ENCODE measurements at places on chromosomes 7 and 10.

DNA sequence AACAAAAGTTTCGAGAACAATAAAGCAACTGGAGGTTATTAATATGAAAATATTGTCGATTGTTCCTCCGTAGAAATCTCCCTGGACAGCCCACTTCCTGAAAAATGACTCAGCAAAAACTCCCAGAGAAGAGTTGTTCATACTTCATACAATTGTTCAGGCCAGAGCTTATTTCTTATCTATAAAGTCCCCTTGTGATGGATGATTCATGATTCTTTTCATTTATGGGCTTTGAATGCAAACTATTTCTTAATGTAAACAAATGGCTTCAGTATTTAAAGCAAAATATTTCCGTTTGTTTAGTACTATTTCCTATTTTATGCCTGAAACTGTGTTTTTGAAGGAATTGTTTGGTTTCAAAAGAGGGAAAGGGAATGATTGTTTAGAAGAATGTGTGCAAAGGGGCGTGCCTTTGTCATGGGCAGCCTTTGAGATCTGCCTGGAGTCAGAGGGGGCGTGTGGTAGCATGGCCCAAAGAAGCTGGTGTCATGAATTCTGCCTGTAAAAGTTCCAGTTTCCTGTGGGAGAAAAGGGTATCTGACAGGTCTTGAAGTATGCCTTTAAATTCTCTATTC lies 26.2 kb upstream of the EXOC6 start:
- DNase-seq: peak; percentile 85

GRCh38 chr7:130945411-130945811 lies 211.4 kb upstream of the KLF14 start:
- no peak for DNase-seq

DNA sequence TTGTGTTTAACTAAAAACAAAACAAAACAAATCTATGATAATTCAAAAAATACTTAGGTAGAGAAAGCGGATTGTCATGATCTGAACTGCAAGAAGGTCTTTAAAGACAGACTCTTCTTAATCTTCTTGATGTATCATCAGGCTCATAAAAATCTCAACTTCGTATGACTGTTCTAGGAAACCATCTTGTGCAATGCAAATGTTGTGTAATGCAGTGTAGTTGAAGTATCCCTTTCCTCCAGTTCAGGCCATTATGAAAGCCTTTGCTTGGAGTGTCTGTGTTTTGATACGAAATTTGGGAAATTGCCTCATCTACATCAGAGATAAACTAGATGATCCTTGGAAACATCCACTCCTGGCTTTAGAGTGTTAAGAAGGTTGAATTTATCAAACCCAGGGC lies 30.9 kb downstream of the CDK1 start:
- peak; percentile 85 for DNase-seq

DNA sequence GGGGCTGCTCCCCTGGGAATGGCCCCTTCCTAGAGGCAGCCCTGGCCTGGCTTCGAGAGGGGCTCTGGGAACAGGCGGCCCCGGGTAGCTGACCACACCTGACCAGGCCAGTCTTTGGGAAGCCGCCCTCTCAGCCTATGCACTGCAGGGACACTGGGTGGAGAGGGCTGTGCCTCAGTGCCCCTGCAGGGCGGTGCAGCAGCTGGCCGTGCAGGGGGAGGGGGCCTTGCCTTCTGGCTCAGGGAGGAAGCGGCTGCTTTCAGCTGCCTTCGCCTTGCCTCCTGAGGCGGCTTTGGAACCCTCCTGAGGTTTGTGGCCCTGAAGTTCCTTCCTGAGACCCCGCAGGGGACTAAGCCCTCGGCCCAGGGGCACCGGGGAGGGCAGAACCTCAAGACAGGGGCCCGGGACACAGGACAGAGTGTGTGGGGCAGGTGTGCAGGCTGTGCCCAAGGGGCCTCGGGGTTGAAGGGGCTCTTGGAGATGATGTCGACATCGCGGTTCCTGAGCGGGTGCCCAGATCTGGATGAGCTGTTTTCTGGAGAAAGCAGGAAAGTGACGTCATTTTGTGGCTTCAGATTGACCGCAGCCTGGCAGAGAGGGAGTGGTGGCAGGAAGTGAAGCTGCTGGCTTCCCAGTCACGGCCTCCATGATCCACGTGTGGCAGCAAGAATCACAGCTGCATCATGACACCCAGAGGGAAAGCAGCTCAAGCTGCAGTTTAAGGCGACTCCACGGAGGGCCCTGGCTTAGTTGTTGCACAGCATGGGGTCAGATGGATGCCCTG lies 17.7 kb downstream of the ADAM8 start:
- peak; percentile 98 for DNase-seq

DNA sequence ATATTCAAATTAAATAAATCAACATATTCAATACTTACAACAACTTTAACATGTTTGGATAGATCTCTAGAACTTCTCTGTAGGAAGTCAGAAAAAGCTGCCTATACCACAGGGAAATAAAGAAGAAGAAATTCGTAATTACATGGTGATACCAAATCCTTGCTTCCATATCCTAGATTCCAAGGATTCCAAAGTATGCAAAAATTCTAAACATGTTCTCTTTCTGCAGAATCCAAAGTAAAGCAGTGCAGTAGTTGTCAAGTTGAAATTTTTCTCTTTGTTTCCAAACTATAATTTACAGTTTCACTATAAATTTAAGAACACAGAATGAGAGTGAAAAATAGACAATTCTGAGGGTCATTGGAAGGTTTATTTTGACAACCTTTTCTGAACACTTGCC lies 233.7 kb upstream of the PTN start:
- peak; percentile 25 for DNase-seq

DNA sequence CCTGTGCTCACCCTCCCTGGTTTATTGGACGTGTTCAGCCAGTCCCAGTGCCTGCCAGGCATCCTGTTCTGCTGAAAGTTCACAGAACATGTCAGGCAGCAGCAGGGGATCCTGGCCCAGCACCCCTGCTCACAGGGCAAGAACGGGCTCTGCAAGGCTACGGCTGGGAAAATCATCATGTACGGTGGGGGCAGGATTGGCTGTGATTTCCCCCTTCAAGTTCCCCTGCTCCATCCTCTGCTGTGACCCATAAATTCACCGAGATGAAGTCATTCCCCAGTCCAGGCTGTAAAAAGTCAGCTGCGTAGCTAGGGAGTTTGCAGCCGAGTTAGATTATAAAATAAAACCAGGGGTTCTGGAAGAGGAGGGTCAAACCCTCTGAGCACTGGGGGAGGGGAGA lies 484.1 kb upstream of the ZMIZ1 start:
- DNase-seq: no peak

- DNase-seq: no peak
Observed at GRCh38 chr7:21538936-21539495, 3.8 kb upstream of the DNAH11 start.

DNA sequence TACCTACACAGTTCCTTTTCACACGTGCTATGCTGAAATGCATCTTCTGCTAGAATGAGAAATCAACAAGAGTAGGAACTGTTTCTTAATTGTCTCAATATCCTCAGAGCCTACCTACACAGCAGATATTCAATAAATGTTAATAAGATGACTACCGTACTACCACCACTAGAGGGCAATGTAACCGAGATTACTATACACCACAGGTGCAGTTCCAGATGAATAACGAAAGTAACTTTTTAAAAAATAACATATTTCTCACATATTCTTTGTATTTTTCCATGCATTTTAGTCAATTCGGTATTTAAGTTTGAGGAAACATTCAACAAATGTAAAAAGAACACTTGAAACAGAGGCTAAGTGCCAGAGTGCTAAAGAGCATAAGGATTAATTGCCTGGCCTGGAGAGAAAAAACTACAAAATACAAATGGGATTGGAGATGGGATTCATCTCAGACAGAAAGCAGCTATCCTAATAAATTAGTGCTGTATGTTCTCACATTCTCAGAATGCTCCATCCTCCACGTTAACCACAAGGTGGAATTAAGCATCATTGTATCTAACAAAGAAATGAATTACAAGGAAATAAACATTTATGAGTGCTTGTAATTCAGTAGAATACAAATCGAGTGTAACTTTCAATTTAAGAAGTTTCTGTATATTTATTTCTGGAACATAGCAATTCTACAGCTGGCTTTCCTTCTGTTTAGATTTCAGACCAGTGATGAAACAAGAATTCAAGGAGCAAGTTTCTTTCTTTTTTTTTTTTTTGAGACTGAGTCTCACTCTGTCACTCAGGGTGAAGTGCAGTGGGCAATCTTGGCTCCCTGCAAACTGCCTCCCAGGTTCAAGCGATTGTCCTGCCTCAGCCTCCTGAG lies 20.3 kb upstream of the HECTD2 start:
- peak; percentile 93 for DNase-seq

GRCh38 chr10:48533951-48534720 lies 70.7 kb downstream of the ARHGAP22 start:
- DNase-seq: peak; percentile 48

DNA sequence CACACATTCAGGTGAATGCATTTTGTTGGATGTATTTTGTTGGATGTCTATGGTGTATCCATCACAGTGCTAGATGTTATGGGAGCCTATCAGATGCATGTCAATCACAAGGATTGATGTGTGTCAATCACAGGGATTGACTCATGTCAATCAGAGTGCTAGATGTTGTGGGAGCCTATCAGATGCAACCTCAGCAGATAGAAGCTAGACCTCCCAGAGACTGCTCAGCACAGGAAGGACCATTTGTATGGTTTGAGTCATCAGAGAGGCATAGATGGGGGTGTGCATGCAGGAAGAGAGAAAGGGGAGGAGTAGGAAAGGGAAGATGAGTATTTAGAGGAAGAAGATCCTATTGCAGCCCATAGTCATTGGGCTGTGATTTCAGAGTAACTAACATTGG lies 48.3 kb upstream of the PITRM1 start:
- DNase-seq: no peak

DNA sequence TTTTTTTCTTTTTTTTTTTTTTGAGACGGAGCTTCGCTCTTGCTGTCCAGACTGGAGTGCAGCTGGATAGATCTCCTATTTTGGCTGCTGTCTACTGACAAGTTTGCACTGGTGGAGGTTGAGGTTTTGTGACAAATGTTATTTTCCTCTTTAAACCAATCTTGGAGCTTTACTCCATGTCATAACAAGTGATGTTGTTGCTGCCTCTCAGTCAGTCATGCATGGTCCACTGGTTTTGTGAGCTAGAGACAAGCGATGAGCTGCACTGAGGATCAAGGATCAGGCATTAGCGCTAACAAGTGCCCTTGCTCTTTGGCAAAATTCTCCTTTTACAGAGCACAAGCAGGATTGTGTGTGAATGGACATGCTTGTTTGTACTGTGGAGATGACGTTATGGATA lies 805 bp upstream of the WDFY4 start:
- no peak for DNase-seq

- DNase-seq: peak; percentile 58
Observed at GRCh38 chr7:112206991-112207592, 597 bp downstream of the ZNF277 start.

DNA sequence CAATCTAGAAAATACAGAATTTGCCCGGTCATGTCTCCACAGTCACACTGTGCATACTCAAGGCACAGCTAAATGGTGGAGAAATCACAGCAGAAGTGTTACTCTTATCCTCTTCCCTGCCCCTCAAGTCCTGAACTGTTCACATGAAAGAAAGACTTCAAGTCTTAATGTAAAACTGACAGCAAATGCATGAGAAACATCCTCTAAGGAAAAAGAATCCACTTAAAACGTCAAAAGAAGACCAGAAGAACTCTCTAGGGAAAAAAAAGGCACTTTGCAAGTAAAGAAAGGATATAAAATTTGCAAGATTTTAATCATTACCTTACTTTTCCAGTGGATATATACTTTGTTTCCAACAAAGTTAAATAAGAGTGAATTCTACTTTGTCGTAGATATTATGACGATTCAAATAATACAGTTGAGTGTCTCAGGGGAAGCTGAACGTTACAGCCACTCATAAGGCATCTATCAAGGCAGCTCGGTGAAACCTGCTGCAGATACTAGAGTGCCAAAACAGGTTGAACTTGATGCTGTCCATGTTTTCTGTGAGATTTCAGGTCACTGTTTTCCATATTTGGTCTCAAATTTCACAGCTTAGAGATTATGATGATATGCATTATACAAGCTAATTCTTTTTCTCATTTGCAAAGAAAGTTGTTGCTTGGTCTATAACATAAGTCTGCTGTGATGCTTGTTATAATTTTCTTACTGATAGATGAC lies 155.0 kb downstream of the CTTNBP2 start:
- no peak for DNase-seq

DNA sequence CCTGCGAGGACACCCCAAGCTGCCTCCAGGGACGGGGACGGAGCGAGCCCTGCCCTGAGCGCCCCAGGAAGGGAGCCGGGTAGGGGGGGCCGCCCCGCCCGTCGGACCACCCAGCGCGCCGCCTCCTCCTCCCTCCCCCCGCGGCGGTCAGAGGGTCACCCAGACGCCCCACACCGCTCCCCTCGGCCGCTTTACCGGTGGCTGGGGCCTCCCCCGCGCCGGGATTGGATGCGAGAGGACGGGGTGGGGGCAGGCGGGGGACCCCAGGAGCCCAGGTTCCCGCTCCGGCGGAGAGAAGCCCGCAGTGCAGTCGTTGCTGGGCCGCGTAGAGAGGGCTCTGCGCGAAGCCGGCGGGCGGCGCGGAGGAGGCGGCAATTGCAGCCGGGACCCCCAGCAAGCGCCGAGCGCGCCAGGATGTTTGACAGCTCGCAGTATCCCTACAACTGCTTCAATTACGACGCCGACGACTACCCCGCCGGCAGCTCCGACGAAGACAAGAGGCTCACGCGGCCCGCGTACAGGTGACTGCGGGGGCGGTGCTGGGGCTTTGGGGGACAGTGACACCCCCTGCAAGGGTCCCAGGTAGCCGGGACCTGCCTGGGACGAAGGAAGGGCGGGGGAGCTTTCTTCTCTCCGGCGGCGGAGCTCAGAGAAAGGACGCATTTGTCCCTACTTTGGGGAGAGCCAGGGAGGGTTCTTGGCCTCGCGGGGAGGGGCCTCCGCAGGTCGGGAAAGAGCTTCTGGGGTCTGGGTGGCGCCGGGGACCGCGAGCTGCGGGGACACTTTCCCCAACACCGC lies at the start of gene FOXL3:
Gene FOXL3 (plus strand): TSS at position 415 of the 798 bp plus-strand sequence. CDS start 0 bp downstream, at position 415.
- DNase-seq: no peak

GRCh38 chr10:59830601-59831259 lies 75.6 kb downstream of the CCDC6 start:
- peak; percentile 61 for DNase-seq

- DNase-seq: no peak
Observed at GRCh38 chr7:45147858-45148652, 9.5 kb upstream of the RAMP3 start.

DNA sequence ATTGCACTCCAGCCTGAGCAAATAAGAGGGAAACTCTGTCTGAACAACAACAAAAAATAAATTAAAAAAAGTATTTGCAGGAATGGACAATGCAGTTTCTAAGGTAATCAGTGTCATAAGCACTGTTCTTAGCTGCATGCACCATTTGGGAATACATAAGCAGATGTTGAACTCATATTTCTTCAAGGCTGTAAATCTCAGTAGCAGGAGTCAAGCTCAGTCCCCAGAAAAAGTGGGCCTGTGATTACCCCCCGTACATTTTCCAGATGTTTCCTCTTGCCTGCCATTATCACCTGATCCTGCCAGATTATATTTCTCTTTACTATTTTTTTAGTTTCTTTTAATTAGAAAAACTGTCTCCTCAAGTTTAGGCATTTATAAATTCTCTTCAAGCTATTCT lies 667.6 kb upstream of the ANKRD30A start:
- no peak for DNase-seq
